ENCODE measurements at places on chromosomes 3 and 15. TPM values are rescaled to one million over a fixed set of nuclear protein-coding genes. Genes with fewer than 3 reads are reported as not detected.

PRKCI gene
- 84.9 TPM for total RNA-seq

MORC1 gene
- not detected for total RNA-seq

USP13 gene
- total RNA-seq, result 19.8 TPM

TRH gene
- 0.37 TPM for total RNA-seq

GRCh38 chr15:62057341-62057980 lies 2.8 kb downstream of the VPS13C start:
- no peaks in the 10 kb centered on the region for H3K36me3 ChIP-seq
- H3K27ac ChIP-seq, result no peak overlapping the region
- H3K4me1 ChIP-seq, result no peaks in the 10 kb centered on the region

POPDC2 gene
- 4.9 TPM for total RNA-seq

DNA sequence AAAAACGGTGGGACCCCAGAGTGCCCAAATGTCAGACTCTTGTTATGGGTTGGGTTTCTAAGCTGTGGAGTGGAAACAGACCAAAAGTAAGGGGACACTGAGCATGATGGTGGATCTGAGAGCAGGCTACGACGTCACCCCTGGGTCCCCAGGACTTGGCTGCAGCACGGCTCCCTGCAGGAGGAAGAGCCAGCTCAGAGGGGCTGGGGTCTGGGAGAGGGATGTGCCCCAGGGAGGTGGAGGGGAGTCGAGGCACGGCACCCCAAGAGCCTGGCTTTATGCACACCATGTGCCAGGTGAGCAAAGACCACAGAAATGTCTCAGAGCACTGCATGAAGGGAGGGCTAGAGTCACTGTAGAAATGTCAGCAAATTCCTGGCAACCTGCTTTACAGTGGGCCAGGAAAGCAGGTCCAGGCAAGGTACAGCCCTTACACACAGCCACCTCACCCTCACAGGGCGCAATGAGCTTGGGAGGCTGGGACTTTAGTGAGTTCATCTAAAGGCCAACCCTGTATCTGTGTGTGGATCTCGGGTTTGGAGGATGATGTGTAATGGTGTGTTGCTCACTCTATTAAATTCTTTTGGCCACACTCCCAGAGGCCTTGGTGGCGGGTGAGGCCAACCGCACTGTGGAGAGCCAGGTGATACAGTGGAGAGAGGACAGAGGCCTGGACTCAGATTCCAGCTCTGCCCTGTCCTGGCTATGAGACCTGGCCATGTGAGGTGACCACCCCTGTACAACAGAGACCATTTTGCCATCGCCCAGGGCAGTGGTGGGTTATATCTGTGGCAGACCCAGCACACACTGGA lies 14.1 kb downstream of the CTSH start:
- H3K27ac ChIP-seq, result no peak overlapping the region
- no peaks in the 10 kb centered on the region for H3K4me1 ChIP-seq
- no peak overlapping the region for H3K4me3 ChIP-seq
- no peaks in the 10 kb centered on the region for H3K27me3 ChIP-seq

DNA sequence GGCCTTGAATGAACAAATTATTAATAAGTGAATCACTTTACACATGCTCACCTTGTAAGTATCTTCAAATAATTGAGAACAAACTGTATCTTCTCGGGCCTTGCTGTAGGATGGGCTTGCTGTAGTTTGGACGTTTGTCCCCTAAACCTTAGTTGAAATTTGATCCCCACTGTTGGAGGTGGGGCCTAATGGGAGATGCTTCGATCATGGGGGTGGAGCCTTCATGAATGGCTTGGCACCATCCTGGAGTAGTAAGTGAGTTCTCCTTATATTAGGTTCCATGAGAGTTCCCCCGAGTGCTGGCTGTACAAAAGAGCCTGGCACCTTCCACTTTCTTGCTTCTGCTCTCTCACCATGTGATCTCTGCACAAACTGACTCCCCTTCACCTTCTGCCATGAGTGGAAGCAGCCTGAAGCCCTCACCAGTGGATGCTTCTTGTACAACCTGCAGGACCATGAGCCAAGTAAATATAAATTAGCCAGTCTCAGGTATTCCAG lies 29.3 kb downstream of the PIGB start:
- H3K36me3 ChIP-seq, result no peaks in the 10 kb centered on the region
- H3K4me1 ChIP-seq, result no peaks in the 10 kb centered on the region
- no peak overlapping the region for H3K27ac ChIP-seq

GLCE gene
- 3.1 TPM for total RNA-seq

- H3K27ac ChIP-seq, result no peak overlapping the region
- no peaks in the 10 kb centered on the region for H3K4me1 ChIP-seq
- no peaks in the 10 kb centered on the region for H3K27me3 ChIP-seq
- no peak for DNase-seq
- no peak overlapping the region for H3K4me3 ChIP-seq
Observed at GRCh38 chr15:30046430-30046829, 36.3 kb upstream of the GOLGA8J start.

- no peaks in the 10 kb centered on the region for H3K36me3 ChIP-seq
- H3K27ac ChIP-seq, result no peak overlapping the region
- H3K27me3 ChIP-seq, result peaks cover 23% of the 10 kb centered on the region
- DNase-seq, result no peak
Observed at GRCh38 chr15:74128785-74129585, 1.4 kb upstream of the ISLR2 start.

UBA5 gene
- total RNA-seq, result 67.2 TPM

GRCh38 chr15:40398413-40398873 lies 7.2 kb upstream of the IVD start:
- no peaks in the 10 kb centered on the region for H3K36me3 ChIP-seq
- H3K27ac ChIP-seq, result no peak overlapping the region
- no peak overlapping the region for H3K4me3 ChIP-seq

GRCh38 chr3:146598535-146598934 lies 6.6 kb downstream of the PLSCR5 start:
- H3K4me1 ChIP-seq, result no peaks in the 10 kb centered on the region
- H3K27me3 ChIP-seq, result no peaks in the 10 kb centered on the region
- H3K36me3 ChIP-seq, result no peaks in the 10 kb centered on the region
- DNase-seq, result no peak
- H3K4me3 ChIP-seq, result no peak overlapping the region

CCDC9B gene
- total RNA-seq, result 43.8 TPM

- peak overlapping the region; percentile 95 for H3K27ac ChIP-seq
- no peak for DNase-seq
- H3K36me3 ChIP-seq, result no peaks in the 10 kb centered on the region
- H3K27me3 ChIP-seq, result no peaks in the 10 kb centered on the region
- no peaks in the 10 kb centered on the region for H3K4me1 ChIP-seq
Observed at GRCh38 chr3:196741249-196741889, 1.7 kb downstream of the PAK2 start.

TM4SF1 gene
- 111 TPM for total RNA-seq

GRCh38 chr3:52819936-52820335 lies 10.5 kb downstream of the ITIH4 start:
- DNase-seq, result no peak
- no peaks in the 10 kb centered on the region for H3K4me1 ChIP-seq
- no peaks in the 10 kb centered on the region for H3K27me3 ChIP-seq
- H3K36me3 ChIP-seq, result no peaks in the 10 kb centered on the region
- H3K27ac ChIP-seq, result no peak overlapping the region
- no peak overlapping the region for H3K4me3 ChIP-seq

GOLGA8R gene
- 0.26 TPM for total RNA-seq

DNA sequence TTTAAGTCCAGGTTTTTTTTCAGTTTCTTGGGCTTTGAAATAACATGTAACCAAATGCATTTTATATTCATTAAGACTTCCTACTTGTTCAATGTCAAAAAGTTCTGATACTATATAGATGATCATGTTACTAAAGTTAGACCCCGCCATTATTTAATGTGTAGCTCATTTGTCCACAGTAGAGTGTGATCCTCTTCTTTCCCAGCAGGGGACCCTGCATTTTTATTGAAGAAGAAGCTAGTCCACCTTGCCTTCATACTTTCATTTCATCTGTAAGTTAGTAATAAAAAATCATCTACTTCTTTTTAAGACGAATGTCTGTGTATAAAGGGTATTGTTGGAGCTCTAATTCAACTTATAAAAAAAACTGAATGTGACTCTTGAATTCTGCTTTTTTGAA lies 404.6 kb downstream of the SI start:
- no peak overlapping the region for H3K4me3 ChIP-seq
- no peaks in the 10 kb centered on the region for H3K4me1 ChIP-seq
- no peaks in the 10 kb centered on the region for H3K27me3 ChIP-seq
- no peaks in the 10 kb centered on the region for H3K36me3 ChIP-seq
- H3K27ac ChIP-seq, result no peak overlapping the region
- DNase-seq, result no peak

DNA sequence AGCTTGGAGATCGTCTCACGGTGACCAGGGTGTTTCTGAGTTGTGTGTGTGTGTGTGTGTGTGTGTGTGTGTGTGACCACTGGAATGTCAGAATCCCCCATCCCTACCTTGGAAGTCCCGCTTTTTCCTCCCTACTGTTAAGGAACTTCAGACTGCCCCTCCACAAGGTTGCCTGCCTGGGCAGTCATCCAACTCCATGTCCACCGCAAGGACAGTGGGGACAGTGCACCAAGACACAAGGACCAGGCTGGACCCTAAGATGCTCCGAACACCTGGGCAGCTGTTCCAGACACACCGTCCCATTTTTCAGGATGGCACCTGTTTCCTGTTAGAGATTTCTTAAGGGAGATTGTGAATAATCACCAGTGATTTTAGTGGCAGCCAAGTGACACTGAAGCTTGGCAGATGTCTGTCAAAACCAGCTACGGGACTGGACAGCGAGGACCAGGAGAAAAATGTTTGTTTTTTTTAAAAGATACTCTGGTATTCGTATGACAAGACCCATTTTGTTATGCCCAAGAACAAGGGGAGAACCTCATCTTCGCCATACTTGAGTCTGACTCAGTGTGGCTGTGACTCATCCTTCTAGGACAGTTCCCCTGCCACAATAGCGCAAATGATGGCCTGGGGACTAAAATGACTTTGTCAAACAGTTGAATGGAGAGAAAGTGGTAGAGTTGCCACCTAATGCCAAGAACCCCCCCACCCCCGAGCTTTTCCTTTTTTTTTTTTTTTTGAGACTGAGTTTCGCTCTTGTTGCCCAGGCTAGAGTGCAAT lies 15.5 kb downstream of the PAQR9 start:
- no peaks in the 10 kb centered on the region for H3K4me1 ChIP-seq
- DNase-seq, result no peak
- no peak overlapping the region for H3K27ac ChIP-seq
- H3K36me3 ChIP-seq, result no peaks in the 10 kb centered on the region

DNA sequence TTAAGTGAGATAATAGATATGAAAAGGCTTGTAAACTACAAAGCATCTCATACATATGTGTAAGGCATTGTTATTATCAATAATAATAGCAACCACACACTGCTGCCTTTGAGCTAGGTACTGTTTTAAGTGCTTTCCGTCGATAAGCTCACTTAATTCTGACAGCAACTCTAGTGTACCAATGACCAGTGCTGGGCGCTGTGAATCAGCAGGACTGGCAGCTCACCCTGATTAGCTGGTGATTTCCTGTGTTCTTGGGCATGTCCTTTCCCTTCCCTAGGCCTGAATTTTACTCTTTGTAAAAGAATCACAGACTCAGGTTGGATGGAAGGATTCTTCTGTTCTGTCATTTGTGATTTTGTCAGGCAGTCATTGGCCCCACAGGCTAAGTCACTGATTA lies 215.6 kb downstream of the LPP start:
- H3K36me3 ChIP-seq, result no peaks in the 10 kb centered on the region
- DNase-seq, result no peak
- peaks cover 3% of the 10 kb centered on the region for H3K4me1 ChIP-seq
- no peak overlapping the region for H3K27ac ChIP-seq
- H3K4me3 ChIP-seq, result no peak overlapping the region

- H3K27ac ChIP-seq, result no peak overlapping the region
- H3K27me3 ChIP-seq, result no peaks in the 10 kb centered on the region
- DNase-seq, result no peak
- H3K36me3 ChIP-seq, result no peaks in the 10 kb centered on the region
- H3K4me3 ChIP-seq, result no peak overlapping the region
Observed at GRCh38 chr3:177182352-177182751, 14.9 kb downstream of the TBL1XR1 start.

GATM gene
- 19.2 TPM for total RNA-seq

DNA sequence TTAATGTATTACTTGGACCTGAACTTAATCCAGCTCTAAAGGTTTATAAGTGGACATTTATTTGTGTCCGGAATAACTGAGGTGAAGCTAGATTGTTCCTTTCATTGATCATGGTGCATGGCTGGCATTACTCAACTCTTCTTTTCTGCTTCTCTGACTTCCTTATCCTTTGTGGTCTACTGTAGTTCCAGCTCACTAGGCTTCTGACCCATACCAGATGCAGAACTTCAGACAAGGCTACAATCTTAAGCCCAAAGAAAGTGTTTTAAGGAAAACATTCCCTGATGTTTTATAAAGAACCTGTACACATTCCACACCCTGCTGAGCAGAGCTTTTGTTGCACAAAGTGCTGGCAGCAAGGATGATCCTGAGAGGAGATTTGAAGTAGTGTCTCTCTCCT lies 250.8 kb upstream of the TGFBR2 start:
- H3K36me3 ChIP-seq, result no peaks in the 10 kb centered on the region
- no peak overlapping the region for H3K4me3 ChIP-seq
- no peak for DNase-seq
- peak overlapping the region; percentile 76 for H3K27ac ChIP-seq

DNA sequence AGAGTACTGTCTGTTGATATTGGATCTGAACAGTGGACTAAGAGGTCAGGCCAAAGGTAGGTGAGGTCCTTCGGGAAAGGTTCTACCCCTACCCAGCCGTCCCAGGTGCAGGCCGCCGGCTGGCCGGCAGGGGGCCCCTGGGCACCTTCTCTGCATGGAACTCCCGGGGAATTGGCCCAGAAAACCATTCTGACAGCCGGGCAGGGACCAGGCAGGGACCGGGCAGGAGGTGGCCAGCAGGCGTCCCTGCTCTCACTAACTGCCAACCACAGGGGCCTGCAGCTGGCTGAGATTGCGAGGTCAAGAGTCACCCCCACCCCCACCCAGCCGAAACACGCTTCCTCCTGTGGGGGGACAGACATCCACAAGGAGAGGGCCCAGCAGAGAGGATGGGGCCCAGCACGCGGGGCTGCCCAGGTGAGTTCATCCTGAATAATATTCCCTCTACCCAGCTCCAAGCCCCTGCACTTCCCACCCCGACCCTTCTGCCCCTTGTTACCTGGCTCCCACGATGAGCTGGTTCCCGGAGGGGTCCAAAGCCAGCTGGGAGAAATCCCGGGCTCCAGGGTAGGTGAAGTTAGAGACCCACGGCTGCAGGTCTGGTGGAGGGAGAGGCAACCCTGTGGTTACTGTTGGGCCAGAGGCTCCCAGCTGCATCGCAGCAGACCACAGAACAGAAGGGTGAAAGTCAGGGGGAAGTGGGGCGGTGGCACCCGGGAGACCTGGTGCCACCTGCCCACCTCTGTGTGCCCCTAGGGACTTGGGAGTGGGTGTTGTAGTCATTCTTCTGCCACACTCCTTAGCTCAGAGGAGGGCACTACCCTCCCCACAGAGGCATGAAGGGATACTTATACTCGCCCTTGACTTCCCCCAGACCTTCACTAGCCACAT lies 84.4 kb downstream of the SEMA5B start:
- no peaks in the 10 kb centered on the region for H3K27me3 ChIP-seq
- no peak overlapping the region for H3K4me3 ChIP-seq
- peak; percentile 43 for DNase-seq
- no peaks in the 10 kb centered on the region for H3K36me3 ChIP-seq
